ENCODE measurements at places on chromosomes 5 and 9.
A peak's percentile ranks its signal among the peaks of the same experiment; 100 is the strongest.

DNA sequence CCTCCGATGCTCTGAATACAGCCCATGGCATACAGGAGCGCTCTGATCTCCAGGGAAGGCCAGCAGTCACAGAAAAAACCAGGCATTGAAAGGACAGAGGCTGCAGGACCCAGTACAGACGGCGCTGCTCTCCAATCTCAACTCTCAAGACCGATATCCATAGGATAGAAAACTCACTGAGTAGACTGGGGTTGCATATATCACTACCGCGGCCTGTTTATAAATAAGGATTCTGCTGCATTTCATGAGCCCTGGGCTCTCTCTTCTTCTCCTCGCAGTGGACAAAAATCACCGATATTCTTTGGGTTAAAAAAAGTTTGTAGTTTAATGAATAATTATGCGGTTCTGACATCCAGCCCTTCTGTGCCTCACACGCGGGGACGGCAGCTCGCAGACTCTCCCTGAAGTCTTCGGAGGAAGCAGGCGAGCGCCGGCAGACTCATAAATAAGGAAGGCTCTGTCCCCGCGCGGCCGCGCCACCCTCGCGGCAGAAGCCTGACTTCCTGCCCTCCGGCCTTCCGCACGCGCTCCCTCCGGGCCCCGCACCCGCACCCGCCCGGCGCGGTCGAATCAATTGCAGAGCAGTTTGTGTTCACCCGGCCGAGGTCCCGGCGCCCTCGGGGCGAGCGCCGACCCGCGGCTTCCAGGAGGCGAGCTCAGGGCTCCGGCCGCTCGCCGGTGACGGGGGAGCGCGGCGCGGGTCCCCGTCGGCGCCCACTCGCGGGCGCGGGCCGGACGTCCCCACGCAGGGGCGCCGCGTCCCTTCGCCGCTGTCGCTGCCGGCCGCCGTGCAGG, at the start of gene FAM78A:
Gene FAM78A, minus strand, starts transcription at position 417 of the 795 bp plus-strand sequence. Its CDS starts 331 bp downstream, at position 86.
- peak; percentile 21 for DNase-seq

DNA sequence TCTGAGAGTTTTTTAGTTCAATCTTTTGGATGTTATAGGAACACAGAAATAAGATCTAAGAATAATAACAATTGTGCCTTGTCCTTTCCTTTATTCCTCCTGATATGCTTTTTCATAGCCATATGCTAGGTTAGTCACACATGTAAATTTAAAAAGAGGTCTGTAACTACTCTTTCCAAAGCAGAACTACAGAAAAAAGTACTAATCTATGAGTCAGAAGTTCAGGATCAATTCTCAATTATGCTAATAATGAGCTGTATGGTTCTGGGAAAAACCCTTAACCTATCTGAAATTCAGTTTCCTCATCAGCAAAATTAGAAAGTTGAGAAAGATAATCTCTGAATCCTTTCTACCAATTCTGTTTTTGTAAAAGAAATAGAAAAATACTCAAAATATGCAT, 44.4 kb downstream of the ANKRD31 start:
- DNase-seq: no peak

GRCh38 chr9:122857815-122858214, 29.4 kb upstream of the PDCL start:
- no peak for DNase-seq

GRCh38 chr9:91207729-91208418, 153.8 kb downstream of the AUH start:
- peak; percentile 57 for DNase-seq

DNA sequence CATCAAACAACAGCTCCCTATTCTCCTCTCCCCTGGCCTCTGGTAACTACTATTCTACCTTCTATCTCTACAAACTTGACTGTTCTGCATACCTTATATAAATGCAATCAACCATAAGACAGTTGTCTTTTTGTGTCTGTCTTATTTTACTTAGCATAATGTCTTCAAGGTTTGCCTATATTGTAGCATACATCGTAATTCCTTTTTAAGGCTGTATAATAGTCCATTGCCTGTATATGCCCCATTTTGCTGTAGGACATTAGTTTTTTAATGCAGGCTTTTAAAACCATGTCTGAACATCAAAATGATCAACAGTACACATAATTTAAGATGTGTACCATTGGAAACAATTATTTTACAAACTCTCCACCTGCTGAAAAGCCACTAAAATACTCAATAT, 12.4 kb downstream of the ANKH start:
- no peak for DNase-seq

DNA sequence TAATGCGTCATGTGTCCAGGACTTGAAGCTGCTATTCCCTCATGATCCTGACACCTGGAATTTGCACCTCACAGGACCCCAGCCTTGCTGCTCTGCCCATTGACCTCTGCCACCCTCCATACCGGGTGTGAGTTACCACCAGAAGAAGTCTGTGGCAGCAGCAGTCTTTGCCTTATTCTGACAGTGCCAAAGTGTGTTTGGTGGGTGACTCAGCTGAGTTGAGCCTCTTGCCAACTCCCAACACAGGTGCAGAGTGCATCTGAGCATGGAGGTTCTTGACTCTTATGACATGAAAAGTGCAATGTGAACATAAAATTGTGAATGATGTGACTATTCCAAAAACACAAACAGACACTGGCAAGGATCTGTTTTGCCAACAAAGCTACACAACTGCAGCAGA, 1166.5 kb upstream of the CDH18 start:
- no peak for DNase-seq

- no peak for DNase-seq
Measured at GRCh38 chr9:92158097-92158601, 42.9 kb upstream of the SPTLC1 start.

DNA sequence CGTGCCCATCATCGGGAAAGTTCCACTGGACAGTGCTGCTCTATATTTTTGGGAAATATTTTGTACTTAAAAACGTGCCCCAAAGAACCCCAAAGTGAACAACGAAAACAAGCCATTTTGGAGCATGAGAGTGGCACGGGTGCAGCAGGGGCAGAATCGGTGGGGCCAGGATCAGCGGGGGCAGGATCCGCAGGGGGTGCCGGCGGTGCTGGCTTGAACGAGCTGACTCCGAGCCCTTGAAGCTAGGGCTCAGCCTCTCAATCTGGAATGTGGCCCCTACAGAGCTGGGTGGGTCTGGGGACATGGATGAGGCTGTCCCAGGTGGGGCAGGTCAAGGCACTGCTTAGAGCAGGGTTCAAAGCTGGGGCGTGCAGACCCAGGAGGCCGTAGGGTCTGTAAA, 104.7 kb upstream of the COL5A1 start:
- no peak for DNase-seq

GRCh38 chr9:127162046-127162863, 39.8 kb upstream of the ANGPTL2 start:
- DNase-seq: no peak

- no peak for DNase-seq
Measured at GRCh38 chr9:123867034-123867433, 62.9 kb downstream of the DENND1A start.

DNA sequence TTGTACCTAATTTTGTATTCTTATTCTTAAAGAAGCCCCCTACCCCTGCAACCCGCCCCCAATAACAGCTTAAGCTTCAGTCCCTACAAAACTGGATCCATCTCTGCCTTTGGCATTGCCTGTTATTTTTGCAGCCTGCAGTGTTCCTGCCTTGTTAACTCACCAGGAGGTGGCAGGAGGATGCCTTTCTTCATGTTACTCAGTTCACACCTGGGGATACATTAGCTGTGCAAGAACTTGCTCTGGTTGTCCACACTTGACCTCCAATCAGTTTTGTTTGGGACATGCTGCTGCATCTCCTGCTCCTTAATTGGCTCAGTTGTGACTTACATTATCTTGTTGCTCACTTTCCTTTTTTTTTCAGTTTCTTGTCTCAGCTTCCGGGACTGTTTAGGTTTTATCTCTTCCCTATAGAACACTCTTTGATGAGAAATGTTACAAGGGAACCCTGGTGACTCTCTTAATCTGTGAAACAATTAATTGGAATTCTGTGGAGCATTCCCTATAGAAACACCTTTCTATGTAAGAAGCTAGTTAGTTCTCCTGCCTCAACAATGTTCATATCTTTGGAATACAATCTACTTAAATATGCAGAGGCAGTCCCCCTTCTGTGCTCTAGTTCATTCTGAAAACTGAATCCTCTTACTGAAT, 467.7 kb upstream of the ACO1 start:
- no peak for DNase-seq

GRCh38 chr9:16485575-16486321, 384.7 kb downstream of the BNC2 start:
- DNase-seq: no peak
